ENCODE measurements at places on chromosomes 3 and 15. TPM values are rescaled to one million over a fixed set of nuclear protein-coding genes. Genes with fewer than 3 reads are reported as not detected.

- DNase-seq, result no peak
These were observed 103.9 kb upstream of the AKAP13 start for GRCh38 chr15:85276508-85276907.

The CACNA2D3 gene
- 0.24 TPM for polyA plus RNA-seq

GRCh38 chr3:133040696-133041523, 2.7 kb downstream of the TMEM108 start:
- peak; percentile 59 for DNase-seq

DNA sequence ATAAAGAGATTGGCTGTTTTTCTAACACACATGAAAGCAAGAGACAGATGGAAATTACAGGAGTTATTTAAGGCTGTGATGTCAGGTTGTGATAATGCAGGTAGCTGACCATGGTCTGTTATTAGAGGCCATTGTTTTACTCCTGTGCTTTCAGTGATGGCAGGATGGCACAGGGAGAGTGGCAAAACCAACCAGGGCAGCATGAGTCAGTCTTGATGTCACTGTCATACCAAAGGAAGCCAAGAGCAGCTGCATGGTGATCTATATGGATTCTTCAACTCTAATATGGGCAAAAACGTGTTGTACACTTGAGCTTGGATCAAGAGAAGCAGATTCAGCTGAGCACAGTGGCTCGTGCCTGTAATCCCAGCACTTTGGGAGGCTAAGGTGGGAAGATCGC, 91.8 kb upstream of the LMOD3 start:
- DNase-seq, result no peak

The SEMA3G gene
- polyA plus RNA-seq, result not detected

GRCh38 chr3:46516521-46516920, 18.7 kb downstream of the RTP3 start:
- no peak for DNase-seq

The LYSMD4 gene
- polyA plus RNA-seq, result 3.2 TPM

The GOLGA6D gene
- not detected for polyA plus RNA-seq
